ENCODE measurements at places on chromosomes 6 and 20.
A peak's percentile ranks its signal among the peaks of the same experiment; 100 is the strongest.

GRCh38 chr20:35196313-35196712, 24.4 kb downstream of the PROCR start:
- DNase-seq = peak; percentile 8

GRCh38 chr6:116165596-116165995, 39.7 kb upstream of the COL10A1 start:
- no peak for DNase-seq

DNA sequence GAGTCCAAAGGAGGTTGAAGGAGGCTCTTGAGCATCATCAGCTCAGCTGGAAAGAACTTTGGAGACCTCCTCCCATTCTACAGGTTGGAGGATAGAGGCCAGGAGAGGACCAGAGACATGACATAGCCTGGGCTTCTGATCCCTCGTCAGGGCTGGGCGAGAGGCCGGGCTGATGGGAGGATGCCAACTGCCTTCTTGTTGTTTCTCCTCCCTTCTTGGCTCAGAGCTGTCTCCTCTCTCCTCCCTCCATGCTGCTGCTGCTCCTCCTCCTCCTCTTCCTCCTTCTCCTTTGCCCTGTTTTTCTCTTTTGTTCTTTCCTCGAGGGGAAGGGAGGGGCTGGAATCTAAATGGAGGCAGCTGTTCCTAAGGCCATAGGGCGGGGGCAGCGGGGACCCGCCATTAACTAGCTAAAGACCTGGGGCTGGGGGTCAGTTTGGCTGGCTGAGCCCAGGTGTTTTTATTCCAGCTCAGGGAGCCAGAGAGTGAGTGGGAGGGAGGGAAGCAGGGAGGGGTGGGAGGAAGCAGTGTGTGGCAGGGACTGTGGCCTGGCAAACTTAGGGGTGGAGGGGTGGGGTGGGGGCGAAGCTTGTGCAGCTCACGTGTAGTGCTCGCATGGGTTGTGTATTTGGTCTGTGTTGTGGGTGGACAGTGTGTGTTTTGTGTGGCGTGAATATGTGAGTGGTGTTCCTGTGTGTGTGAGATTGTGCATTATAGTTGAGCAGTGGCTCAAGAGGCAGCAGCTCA, 84.8 kb downstream of the CD40 start:
- peak; percentile 10 for DNase-seq

DNA sequence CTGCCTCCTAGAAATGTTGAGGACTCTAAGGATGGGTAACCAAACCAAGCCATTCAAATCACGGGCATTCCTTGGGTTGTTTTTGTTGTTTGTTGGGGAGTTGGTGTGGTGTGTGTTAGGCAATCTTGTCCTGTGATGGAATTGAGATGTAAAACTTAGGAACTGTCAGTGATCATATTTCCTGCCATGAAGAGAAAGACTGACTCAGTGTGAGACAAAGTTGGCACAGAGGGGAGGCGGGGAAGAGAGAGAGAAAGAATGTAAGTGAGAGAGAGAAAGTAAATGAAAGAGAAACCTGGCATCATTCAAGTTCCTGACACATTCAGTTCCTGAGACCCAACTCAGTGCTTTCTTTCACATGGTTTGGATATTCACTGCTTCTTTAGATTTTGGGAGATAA, 21.6 kb upstream of the FBXO30 start:
- peak; percentile 76 for DNase-seq

GRCh38 chr20:52593654-52594053, 378.5 kb upstream of the TSHZ2 start:
- DNase-seq = peak; percentile 77

GRCh38 chr6:27312146-27312949, at the start of gene POM121L2:
Gene POM121L2 (minus strand): TSS chr6:27312273. CDS start chr6:27312170, 103 bp downstream.
- DNase-seq = peak; percentile 62

DNA sequence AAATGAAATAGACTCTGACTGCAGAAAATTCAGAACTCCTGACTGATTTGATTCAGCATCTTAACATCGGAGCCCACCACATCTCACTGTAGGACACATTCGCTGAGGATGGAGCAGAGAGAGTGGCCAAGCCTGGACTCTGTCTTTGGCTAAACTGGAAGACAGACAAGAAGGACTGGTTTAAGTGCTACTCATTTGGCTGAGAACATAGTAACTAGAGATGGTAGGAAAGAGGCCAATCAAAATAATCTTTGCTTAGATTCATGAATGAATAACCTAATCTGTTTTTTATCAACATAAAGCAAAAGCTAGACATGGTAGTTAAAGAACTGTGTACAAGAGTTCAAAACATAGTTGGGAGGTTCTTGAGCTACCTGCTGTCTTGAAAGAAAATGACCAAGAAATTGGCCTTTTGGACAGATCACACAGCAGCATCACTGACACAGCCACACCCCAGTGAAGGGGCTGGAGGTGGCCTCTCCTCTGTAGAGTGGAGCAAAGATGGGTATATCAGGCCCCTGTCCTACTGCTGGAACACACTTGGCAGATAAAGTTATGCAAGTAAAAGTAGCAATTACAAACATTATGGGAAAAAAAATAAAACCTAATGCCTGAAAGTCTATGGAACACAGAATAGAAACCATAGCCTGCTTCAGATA, 87.1 kb upstream of the NT5E start:
- peak; percentile 50 for DNase-seq

GRCh38 chr6:35080016-35080680, 61.0 kb downstream of the TCP11 start:
- DNase-seq = no peak

- DNase-seq = no peak
Observed at GRCh38 chr6:2960935-2961334, 10.4 kb downstream of the SERPINB6 start.

GRCh38 chr6:158508450-158508849, 51.4 kb upstream of the TMEM181 start:
- no peak for DNase-seq

- DNase-seq = no peak
Observed at GRCh38 chr6:49919935-49920644, 43.9 kb downstream of the DEFB114 start.

DNA sequence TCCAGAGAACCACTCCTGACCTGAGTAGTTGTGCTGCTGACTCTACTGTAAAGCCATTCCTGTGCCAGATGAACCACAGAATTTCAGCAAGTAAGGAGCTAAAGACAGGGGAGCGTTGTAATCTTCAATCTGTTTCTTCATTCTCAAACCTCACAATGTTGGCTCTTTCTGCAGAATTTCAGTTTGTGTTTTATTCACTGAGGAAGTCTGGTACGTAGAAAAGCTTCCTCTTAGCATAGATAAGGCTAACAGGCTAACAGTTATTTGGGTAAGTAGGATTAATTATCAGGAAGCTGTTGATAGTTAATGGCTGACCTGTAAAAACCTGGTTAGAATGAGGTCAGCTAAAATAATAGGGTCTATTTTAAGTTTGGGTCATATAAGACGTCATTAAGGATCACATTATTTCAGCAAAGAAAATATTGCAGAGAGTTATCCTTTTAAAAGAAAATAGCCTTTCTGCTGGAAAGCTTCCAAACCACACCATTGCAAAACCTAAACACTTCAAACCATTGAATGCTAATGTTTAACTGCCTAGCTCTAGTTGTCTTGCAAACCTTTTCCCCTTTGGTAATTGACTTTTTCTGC, 14.1 kb upstream of the TENT5A start:
- DNase-seq = peak; percentile 79

DNA sequence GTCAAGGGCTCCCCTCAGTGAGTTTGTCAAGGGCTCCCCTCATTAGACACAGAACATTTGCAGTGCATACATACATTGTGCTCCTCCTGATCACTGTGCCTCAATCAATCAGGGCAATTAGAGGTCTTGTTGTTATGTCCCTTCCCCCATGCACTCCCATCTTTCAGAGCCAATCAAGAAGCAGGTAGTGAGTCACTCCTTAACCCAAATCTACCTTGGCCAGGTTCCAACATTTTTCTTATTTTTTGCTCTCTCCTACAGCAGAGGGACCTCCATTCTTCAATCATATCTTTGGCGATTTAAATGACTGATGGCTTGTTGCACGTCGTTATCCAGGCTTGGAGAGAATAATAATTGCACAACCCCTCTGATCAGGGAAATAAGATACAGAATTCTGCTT, 409.9 kb upstream of the SPTLC3 start:
- no peak for DNase-seq

GRCh38 chr6:159008656-159009288, 8.8 kb upstream of the RSPH3 start:
- DNase-seq = peak; percentile 65

GRCh38 chr20:43926287-43927050, 11.8 kb downstream of the TOX2 start:
- DNase-seq = no peak

- peak; percentile 70 for DNase-seq
Observed at GRCh38 chr6:108587258-108588059, 26.7 kb downstream of the FOXO3 start.

DNA sequence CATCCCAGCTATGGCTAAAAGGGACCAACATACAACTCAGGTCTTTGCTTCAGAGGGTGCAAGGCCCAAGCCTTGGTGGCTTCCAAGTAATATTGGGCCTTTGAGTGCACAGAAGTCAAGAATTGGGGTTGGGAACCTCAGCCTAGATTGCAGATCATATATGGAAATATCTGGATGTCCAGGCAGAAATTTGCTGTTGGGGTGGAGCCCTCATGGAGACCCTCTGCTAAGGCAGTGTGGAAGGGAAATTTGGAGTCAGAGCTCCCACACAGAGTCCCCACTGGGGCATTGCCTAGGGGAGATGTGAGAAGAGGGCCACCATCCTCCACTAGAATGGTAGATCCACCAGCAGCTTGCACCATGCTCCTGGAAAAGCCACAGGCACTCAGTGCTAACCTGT, 123.5 kb downstream of the PRL start:
- no peak for DNase-seq

GRCh38 chr6:105851113-105851580, 235.0 kb upstream of the PRDM1 start:
- peak; percentile 31 for DNase-seq

DNA sequence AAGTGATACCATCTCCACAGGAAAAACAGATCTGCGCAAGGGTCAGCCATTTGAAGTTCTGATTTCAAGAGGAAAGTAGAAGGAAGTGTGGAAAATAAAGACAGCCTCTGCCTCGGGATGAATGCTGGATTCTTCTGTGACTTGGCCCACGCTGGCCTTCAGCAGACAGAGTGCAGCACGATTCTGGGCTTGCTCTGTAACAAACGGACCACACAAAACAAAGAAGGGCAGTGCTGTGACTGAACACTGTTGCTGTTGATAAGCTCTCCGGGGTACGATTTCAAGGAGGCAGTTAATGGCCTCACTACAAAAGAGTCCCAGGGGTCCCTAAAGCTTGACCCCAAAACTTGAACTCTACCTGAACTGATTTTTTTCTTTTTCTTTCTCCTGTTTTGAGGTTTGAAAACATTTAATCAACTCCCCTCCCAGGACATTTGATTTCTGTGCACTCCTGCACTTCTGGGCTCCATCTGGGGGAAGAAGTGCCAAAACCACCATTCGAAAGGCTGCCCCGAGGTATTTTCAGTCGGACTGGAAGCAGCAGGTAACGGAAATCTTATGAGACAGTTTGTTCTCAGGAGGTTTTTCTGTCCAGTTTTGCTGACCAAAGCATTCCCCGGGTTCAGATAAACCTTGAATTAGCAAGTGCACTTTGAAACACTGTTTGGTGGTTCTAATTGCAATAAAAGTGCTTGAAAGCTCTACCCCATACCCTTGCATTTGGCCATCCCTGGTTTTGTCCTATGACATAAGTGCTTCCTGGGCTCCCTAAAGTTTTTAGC, 189.6 kb downstream of the MYLK4 start:
- no peak for DNase-seq

- peak; percentile 47 for DNase-seq
Observed at GRCh38 chr20:60224914-60225313, 266.7 kb downstream of the CDH26 start.

- DNase-seq = no peak
Observed at GRCh38 chr6:144104488-144104887, 9.1 kb upstream of the SF3B5 start.

GRCh38 chr6:168647271-168647670, 206.3 kb downstream of the SMOC2 start:
- DNase-seq = no peak

DNA sequence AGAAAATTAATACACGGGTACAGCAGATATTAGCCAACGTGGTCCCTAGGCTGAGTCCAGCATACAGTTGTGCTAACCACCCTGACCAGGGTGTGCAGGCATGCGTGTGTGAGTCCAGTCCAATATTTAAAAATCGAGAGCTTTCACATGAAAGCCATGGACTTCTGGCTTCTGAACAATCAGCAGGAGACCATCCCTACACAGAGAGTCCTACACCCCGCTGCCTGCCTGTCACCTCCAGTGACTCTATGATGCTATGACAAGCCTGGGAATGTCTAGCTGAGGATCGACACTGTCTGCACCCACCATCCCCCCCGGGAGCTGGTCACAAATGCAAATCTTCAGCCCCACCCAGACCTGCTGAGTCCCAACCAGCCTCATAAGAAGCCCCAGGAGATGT, 7.9 kb downstream of the ACSS1 start:
- no peak for DNase-seq

GRCh38 chr20:47274401-47275108, 81.9 kb downstream of the ZMYND8 start:
- DNase-seq = peak; percentile 95

All from GM23248 (cell line).